MCF 10A (cell line): ENCODE measurements at places on chromosomes 4 and X.

- H3K4me1 ChIP-seq, result peaks cover 8% of the 10 kb centered on the region
- H3K27me3 ChIP-seq, result no peaks in the 10 kb centered on the region
- H3K36me3 ChIP-seq, result no peaks in the 10 kb centered on the region
- H3K27ac ChIP-seq, result peak overlapping the region; percentile 3
- H3K4me3 ChIP-seq, result no peak overlapping the region
Observed at GRCh38 chr4:53598483-53598882, 7.2 kb upstream of the LNX1 start.

DNA sequence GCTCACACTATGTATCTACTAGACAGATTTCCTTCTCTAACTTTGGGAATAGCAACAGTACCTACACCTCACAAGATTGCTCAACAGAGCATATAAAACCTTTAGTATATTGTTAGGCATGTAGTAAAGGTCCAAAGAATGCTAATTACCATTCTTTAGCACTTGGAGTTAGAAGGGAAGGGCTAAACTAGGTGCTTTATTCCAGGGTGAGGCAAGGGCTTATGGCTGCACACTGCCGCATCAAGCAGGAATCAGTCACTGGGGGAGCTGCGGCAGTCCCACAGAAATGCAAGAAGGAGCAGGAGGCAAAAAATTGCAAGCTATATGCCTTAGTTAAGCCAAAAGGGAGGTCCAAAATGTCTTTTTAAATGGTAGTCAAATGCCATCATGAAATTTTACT lies 162.7 kb downstream of the PPP3CA start:
- H3K27ac ChIP-seq, result no peak overlapping the region
- H3K36me3 ChIP-seq, result peaks cover 11% of the 10 kb centered on the region
- no peak for DNase-seq
- H3K27me3 ChIP-seq, result no peaks in the 10 kb centered on the region

- no peaks in the 10 kb centered on the region for H3K36me3 ChIP-seq
- H3K4me3 ChIP-seq, result no peak overlapping the region
- H3K4me1 ChIP-seq, result no peaks in the 10 kb centered on the region
- peak; percentile 27 for DNase-seq
Observed at GRCh38 chr4:62342346-62342745, 1142.2 kb downstream of the ADGRL3 start.

DNA sequence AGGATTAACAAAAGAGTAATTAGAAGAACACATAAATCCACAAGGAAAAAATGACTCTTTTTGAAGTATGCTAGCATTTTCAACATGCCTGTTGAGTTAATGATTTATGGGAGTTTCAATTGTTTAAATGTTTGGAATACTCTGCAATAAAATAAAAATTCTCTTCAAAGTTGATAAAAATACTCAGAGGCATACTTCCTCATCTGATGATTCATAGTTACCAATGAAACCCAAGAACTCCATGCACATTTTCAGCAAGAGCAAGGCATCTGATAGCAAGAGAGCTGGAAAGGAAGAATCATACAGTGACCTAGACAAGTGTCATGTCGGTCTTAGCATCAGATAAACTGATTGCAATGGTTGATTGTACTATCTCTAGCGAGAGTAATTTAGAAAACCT lies 443.7 kb upstream of the ATOH1 start:
- H3K4me1 ChIP-seq, result no peaks in the 10 kb centered on the region
- no peak overlapping the region for H3K27ac ChIP-seq
- no peak for DNase-seq
- no peak overlapping the region for H3K4me3 ChIP-seq
- no peaks in the 10 kb centered on the region for H3K27me3 ChIP-seq

DNA sequence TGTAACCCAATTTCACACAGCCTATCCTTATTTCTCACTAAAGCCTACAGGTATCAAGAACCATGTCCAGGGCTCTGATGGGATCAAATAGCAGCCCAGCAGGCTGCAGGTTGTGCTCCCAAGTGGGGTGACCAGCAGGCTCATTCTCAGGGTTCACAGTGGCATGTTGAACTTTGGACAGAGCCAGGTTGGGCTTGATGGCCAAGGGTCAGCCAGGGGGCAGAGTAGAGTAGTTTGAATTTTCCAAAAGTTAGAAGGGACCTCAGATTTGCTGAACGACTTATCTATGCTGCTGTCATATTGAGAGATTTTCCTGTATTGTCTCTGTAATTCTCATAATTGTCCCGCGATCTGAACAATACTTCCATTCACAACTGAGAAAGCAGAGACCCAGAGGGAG lies 310.8 kb upstream of the BOD1L1 start:
- no peaks in the 10 kb centered on the region for H3K36me3 ChIP-seq
- H3K27ac ChIP-seq, result no peak overlapping the region
- peaks cover 6% of the 10 kb centered on the region for H3K4me1 ChIP-seq
- H3K4me3 ChIP-seq, result no peak overlapping the region
- no peak for DNase-seq
- no peaks in the 10 kb centered on the region for H3K27me3 ChIP-seq

DNA sequence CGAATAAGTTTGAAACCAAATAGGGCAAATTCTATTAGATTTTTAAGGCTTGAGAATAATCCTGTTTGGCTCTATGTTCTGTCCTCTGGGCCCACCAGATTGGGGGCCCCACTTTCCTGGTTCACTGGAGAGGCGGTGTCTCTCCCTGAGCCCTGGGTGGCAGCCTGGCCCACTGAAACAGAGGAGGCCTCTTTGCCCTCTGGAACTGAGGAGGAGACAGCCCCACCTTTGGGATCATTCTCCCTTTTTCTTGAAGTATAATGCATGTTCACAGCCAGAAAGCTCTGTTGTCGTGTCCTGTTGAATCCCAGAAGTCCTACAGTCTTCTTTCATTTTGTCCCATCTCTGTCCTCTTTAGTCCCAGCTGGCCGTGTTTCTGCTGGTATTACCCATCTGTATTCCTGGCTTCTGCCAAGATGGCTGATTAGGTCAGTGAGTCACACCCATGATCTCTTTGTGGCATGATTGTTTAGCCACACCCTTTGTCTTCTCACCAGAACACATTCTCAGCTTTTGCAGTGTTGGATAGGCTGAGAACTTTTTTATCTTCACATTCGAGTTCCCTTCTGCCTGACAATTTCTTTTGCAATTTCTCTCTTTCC lies 8.1 kb upstream of the TBC1D25 start:
- H3K27ac ChIP-seq, result peak overlapping the region; percentile 95
- H3K4me1 ChIP-seq, result peaks cover 15% of the 10 kb centered on the region
- peak overlapping the region; percentile 9 for H3K4me3 ChIP-seq
- peaks cover 18% of the 10 kb centered on the region for H3K36me3 ChIP-seq
- no peaks in the 10 kb centered on the region for H3K27me3 ChIP-seq

DNA sequence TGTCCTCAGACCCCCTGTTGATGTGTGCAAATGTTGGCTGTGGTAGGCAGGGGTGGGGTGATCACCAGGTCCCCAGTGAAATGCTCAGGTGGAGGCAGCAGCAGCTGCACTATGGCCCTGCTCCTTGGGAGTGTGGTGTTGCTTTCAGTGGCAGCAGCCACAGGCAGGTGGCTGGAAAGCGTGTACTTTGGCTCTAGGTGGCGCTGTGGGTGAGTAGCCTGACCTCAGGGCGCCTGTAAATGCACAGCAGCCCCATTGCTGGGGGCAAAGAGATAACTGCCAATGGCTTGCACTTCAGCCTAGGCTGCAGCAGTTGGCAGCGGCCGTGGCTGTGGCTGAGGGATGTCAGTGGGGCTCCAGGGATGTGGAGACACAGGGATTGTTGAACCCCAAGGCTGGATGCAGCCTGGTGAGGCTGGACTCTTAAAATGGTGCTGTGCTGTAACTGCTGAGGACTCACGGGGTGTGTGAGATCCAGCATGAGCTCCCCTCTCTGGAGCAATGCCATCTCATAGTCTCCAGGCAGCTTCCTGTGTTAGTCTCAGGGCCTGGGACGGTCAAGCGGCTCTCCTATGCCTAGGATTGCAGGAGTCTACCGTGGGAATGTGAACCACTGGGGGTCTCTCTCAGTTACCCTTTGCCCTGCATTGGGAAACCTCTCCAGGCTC lies 421.7 kb upstream of the HTR2C start:
- no peaks in the 10 kb centered on the region for H3K4me1 ChIP-seq
- peaks cover 32% of the 10 kb centered on the region for H3K27me3 ChIP-seq
- DNase-seq, result peak; percentile 1
- no peaks in the 10 kb centered on the region for H3K36me3 ChIP-seq
- no peak overlapping the region for H3K4me3 ChIP-seq
- no peak overlapping the region for H3K27ac ChIP-seq

- peaks cover 30% of the 10 kb centered on the region for H3K4me1 ChIP-seq
- no peaks in the 10 kb centered on the region for H3K27me3 ChIP-seq
- no peak for DNase-seq
- H3K27ac ChIP-seq, result no peak overlapping the region
Observed at GRCh38 chr4:41365681-41366080, 109.0 kb downstream of the UCHL1 start.

GRCh38 chr4:11471618-11472017 lies 42.9 kb upstream of the HS3ST1 start:
- no peak overlapping the region for H3K27ac ChIP-seq
- H3K27me3 ChIP-seq, result no peaks in the 10 kb centered on the region
- H3K4me3 ChIP-seq, result no peak overlapping the region
- H3K4me1 ChIP-seq, result peaks cover 6% of the 10 kb centered on the region
- DNase-seq, result no peak

GRCh38 chr4:98996765-98997068 lies 1.2 kb downstream of the METAP1 start:
- H3K27ac ChIP-seq, result peak overlapping the region; percentile 43
- no peaks in the 10 kb centered on the region for H3K27me3 ChIP-seq
- no peak for DNase-seq
- H3K4me1 ChIP-seq, result peaks cover 14% of the 10 kb centered on the region

GRCh38 chrX:23981222-23981621 lies 45.8 kb downstream of the KLHL15 start:
- no peak overlapping the region for H3K4me3 ChIP-seq
- no peak overlapping the region for H3K27ac ChIP-seq
- DNase-seq, result no peak
- peaks cover 53% of the 10 kb centered on the region for H3K27me3 ChIP-seq

GRCh38 chr4:30989508-30989907 lies 269.3 kb downstream of the PCDH7 start:
- H3K27me3 ChIP-seq, result no peaks in the 10 kb centered on the region
- DNase-seq, result no peak
- H3K36me3 ChIP-seq, result no peaks in the 10 kb centered on the region
